T-helper 1 cell (primary cell): ENCODE measurements at places on chromosomes 7 and 10.

- no peak for DNase-seq
Measured at GRCh38 chr10:42998481-42999384, 78.1 kb upstream of the RET start.

DNA sequence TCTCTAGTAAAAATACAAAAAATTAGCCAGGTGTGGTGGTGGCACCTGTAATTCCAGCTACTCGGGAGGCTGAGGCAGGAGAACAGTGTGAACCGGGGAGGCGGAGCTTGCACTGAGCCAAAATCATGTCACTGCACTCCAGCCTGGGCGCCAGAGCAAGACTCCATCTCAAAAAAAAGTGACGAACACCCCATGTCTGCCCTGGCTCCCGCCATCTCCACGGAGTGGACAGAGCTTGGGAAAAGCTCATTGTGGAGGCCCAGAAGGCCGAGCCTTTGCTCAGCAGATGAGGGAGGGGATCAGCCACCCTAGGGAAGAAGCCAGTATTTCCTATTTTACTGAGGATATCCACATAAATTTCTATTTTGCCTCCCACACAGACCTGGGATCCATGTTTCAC is 136.8 kb downstream of the DIP2C start:
- no peak for DNase-seq

GRCh38 chr7:118902600-118902999 is 678.1 kb downstream of the ANKRD7 start:
- DNase-seq, result no peak

DNA sequence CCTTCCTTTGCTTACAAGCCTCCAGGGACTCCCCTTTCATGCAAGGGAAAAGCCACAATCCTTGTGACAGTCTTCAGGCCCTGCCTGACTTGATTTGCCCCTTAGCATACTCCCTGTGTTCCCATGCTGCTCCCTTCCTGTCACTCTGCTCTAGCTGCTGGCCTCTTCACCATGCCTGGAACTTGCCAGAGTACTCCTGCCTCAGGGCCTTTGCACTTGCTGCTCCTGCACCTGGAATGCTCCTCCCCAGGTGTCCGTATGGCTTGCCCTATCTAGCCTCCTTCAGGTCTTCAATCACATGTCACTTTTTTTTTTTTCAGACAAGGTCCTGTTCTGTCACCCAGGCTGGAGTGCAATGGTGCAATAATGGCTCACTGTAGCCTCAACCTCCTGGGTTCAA is 22.8 kb upstream of the GOLGA7B start:
- no peak for DNase-seq

GRCh38 chr10:101562231-101562630 is 25.8 kb downstream of the POLL start:
- no peak for DNase-seq
